ENCODE measurements at places on chromosomes 3 and 15. TPM values are rescaled to one million over a fixed set of nuclear protein-coding genes. Genes with fewer than 3 reads are reported as not detected.

GRCh38 chr3:197000211-197000610 is 29.4 kb downstream of the MELTF start:
- H3K36me3 ChIP-seq: no peaks in the 10 kb centered on the region
- no peak overlapping the region for H3K27ac ChIP-seq
- DNase-seq: no peak

Gene KBTBD13
- total RNA-seq: not detected

Gene EPHA6
- total RNA-seq: 0.96 TPM

- no peak overlapping the region for H3K4me3 ChIP-seq
- H3K4me1 ChIP-seq: peaks cover 12% of the 10 kb centered on the region
- no peaks in the 10 kb centered on the region for H3K27me3 ChIP-seq
- no peak overlapping the region for H3K27ac ChIP-seq
- H3K36me3 ChIP-seq: no peaks in the 10 kb centered on the region
These were observed 41.6 kb upstream of the DUT start for GRCh38 chr15:48289628-48290027.

Gene CERS3
- 0.26 TPM for total RNA-seq

- no peak for DNase-seq
- H3K27me3 ChIP-seq: no peaks in the 10 kb centered on the region
- H3K4me1 ChIP-seq: peaks cover 18% of the 10 kb centered on the region
- H3K4me3 ChIP-seq: no peak overlapping the region
These were observed 89.9 kb upstream of the MEF2A start for GRCh38 chr15:99475754-99476412.

Gene DNASE1L3
- not detected for total RNA-seq

DNA sequence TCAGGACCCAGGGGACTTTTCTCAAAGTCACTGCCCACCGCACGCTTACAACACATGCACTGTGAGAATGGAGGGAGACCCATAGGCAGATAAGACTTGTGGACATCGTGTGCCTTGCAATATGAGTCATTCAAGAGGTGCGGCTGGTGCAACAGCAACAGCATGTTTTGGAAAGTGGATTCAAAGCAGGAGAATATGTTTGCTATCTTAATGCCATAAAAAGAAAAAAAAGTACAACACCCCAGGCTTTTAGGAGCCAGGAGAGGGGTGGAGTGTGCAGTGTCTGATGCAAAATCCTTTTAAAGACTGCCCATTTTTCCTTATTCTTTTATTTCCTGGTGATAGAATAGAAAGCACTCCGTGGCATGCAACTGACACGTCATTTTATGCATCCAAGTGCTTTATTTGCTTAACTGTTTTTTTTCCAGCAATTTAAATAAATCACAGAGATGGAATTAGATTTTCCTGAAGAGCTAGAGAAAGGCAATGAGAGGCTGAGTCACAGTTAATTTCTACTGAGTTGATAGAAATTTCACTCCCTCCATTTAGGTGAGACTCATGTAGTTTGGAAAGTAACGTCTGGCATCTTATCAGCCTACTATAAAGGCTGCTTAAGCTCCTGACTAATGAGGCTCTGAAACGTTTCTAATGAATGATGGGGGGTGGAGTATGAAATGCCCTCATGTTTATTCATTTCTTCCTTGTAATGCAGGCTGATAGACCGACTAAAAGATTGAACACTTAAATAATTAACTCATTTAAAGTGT is 96.4 kb downstream of the NSUN3 start:
- H3K27ac ChIP-seq: no peak overlapping the region
- H3K4me1 ChIP-seq: no peaks in the 10 kb centered on the region
- no peaks in the 10 kb centered on the region for H3K27me3 ChIP-seq
- DNase-seq: no peak

Gene CYP1A1
- 1.7 TPM for total RNA-seq

DNA sequence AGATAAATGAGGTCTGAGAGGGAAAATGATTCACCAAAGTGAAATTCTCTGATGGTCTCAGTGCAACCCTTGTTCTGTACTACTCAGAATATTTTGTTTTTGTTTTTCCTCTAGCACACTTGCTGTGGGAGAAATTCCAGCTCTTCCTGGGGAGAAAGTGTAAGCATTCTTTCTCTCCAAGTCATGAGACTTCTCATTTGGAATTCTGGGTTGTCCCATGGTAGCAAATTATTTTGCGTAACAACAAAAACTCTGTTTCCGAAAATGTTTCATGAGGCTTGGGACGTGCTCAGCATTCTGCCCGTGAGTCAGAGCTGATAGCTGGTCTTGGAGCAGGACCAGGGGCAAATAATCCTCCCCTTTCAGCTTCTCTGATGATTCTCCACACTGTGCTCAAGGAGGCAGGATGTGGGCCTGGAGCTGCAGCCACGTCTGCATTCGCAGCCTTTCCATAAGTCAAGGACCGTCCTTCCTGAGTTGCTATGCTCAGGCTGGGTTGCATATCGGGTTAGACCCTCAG is 70.3 kb downstream of the SENP2 start:
- H3K27ac ChIP-seq: no peak overlapping the region
- peaks cover 19% of the 10 kb centered on the region for H3K36me3 ChIP-seq
- DNase-seq: no peak
- H3K27me3 ChIP-seq: no peaks in the 10 kb centered on the region

Gene PLS1
- total RNA-seq: 5.6 TPM

Gene GLDN
- 1.7 TPM for total RNA-seq

- peaks cover 23% of the 10 kb centered on the region for H3K4me1 ChIP-seq
- no peak overlapping the region for H3K27ac ChIP-seq
- peaks cover 7% of the 10 kb centered on the region for H3K36me3 ChIP-seq
- DNase-seq: no peak
- H3K27me3 ChIP-seq: no peaks in the 10 kb centered on the region
These were observed 73.0 kb downstream of the MYH15 start for GRCh38 chr3:108437439-108437838.

- no peaks in the 10 kb centered on the region for H3K4me1 ChIP-seq
- H3K27me3 ChIP-seq: no peaks in the 10 kb centered on the region
- DNase-seq: no peak
- H3K36me3 ChIP-seq: peaks cover 6% of the 10 kb centered on the region
These were observed 33.6 kb downstream of the VPS13C start for GRCh38 chr15:62026487-62027262.

GRCh38 chr15:20358779-20359414 is 182.7 kb downstream of the GOLGA6L6 start:
- no peaks in the 10 kb centered on the region for H3K27me3 ChIP-seq
- H3K27ac ChIP-seq: no peak overlapping the region
- no peak overlapping the region for H3K4me3 ChIP-seq
- no peaks in the 10 kb centered on the region for H3K4me1 ChIP-seq

GRCh38 chr15:48667701-48668100 is 22.2 kb upstream of the FBN1 start:
- no peak overlapping the region for H3K4me3 ChIP-seq
- H3K36me3 ChIP-seq: no peaks in the 10 kb centered on the region
- no peak for DNase-seq

GRCh38 chr15:22259881-22260421 is 179.6 kb downstream of the OR4M2 start:
- H3K4me3 ChIP-seq: no peak overlapping the region
- no peaks in the 10 kb centered on the region for H3K4me1 ChIP-seq
- H3K27ac ChIP-seq: no peak overlapping the region

Gene HDC
- 3.5 TPM for total RNA-seq

DNA sequence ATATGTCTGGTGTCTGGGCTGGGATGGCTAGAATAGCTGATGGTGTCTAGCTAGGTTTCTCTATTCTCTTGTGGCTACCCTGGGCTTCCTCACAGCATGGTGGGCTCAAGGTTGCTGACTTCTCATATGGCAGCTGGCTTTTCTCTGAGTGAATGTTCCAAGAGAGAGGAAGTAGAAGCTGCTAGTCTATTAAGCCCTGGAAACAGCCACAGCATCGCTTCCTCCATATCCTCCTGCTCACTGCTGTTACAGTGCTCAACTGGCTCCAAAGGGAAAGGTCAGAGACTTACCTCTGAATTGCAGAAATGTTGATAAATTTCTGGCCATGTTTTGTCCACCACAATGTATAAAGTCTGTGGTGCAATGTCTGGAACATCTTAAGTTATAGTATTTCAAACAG is 299.9 kb upstream of the ADAMTS9 start:
- no peak overlapping the region for H3K4me3 ChIP-seq
- H3K27me3 ChIP-seq: no peaks in the 10 kb centered on the region
- DNase-seq: no peak
- no peak overlapping the region for H3K27ac ChIP-seq

Gene DUOXA2
- not detected for total RNA-seq

All from neural crest cell (in vitro differentiated cells).